ENCODE measurements at places on chromosomes 5 and 9. TPM values are rescaled to one million over a fixed set of nuclear protein-coding genes. Genes with fewer than 3 reads are reported as not detected.

The PHF24 gene
- total RNA-seq, result 1.9 TPM

The GPR150 gene
- total RNA-seq, result 0.13 TPM

The SPOUT1 gene
- 88.9 TPM for total RNA-seq

The OCLN gene
- 134 TPM for total RNA-seq

The ANKRD31 gene
- 0.29 TPM for total RNA-seq

The ZNF462 gene
- total RNA-seq, result 88.4 TPM

The PPP3R2 gene
- not detected for total RNA-seq

The FGFR4 gene
- total RNA-seq, result 130 TPM

Measured in endodermal cell (in vitro differentiated cells).